ENCODE measurements at places on chromosomes 16 and 17.

DNA sequence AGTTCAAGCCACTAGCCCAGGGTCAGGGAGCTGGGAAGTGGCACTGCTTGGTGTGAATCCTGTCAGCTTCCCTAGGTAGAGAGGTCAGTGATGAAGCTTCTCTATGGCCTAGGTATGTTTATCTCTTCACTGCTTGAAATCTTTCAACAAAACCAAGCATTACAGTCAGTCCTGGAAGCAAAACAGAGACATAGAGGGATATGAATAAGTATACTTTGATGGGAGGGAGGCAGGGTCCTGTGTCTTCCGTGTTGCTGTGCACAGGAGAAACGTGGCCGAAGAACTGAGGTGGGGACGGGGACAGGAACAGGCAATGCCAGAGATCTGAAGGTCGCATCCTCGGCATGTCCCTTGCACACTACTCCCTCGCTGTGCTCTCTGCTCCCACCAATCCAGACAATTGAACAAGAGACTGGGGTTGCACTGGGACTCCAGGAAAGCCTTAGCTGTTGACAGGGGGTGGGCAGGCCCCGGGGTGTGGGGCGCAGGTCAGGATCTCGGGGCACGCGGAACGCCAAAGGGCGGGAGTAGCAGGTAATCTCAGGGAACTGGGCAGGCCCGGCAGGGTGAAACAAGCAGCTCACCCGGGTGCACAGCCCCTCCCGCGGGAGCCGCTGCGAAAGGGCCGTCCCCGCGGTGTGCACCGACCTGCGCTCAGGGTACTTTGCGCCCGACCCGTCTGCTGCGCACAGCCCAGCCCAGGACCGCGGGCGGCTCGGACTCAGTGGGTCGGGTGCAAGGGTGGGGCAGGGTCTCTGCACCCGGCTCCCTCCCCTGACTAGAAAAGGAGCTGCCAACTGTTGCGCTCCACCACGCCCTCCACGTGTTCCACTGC lies at the start of gene MT1H:
MT1H (plus strand) TSS at position 810 of the 835 bp plus-strand sequence. CDS start 71 bp downstream, outside the sequence.
- DNase-seq, result no peak

DNA sequence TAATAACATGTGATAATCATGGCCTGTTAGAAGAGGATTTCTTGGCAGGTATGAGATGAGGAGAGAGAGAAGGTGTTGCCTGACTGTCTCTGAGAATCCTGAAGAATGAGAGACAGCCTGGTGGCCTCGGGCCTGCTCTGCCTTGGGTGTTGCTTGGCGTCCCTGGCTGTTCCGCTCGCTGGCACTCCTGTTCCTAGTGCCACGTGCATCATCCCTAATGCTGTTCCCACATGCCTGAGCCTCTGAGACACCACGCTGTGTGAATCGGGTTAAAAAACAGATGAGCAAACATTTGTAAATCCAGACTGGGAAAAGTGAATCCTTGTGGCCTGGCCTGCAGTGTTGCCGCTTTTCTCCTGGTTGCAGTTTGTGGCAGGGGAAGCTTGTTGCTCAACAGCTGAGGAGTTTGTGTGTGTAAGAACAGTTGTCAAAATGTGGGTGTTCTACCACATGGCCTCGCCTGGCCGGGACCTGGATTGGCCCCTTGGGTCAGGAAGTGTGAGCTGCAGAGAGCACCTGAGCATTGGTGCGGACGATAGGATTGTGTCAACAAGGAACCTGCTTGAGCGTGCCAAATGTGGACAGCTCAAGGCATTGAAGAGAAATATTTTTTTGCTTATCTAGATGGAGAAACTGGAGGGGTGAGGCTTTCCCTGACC lies 22.0 kb downstream of the UBN1 start:
- no peak for DNase-seq

- no peak for DNase-seq
Observed at GRCh38 chr17:36687736-36688135, 86.4 kb downstream of the MRM1 start.

DNA sequence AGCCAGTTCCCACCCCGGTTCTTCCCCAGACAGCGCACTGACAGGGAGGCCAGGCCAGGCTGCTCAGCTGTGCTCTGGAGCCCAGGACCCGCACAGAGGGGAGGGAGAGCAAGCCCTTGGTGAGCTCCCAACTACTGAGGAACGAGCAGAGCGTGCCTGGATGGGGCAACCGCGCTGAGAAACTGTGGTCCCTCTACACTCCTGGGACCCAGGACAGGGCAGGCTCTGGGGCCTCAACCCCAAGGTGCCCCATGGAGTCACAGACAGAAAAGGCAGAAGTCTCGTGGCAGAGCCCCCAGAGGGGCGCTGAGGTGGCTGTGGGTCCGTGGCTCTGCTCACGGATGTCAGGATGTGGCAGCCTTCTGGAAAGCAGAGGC lies 16.3 kb downstream of the SLX4 start:
- no peak for DNase-seq

- no peak for DNase-seq
Observed at GRCh38 chr17:1743088-1743439, 393 bp downstream of the SERPINF2 start.

GRCh38 chr17:15266325-15267125 lies 1.4 kb upstream of the PMP22 start:
- no peak for DNase-seq

- DNase-seq, result no peak
Observed at GRCh38 chr16:48558371-48558841, 51.6 kb downstream of the N4BP1 start.

GRCh38 chr16:66175636-66176035 lies 190.9 kb upstream of the CDH5 start:
- no peak for DNase-seq

DNA sequence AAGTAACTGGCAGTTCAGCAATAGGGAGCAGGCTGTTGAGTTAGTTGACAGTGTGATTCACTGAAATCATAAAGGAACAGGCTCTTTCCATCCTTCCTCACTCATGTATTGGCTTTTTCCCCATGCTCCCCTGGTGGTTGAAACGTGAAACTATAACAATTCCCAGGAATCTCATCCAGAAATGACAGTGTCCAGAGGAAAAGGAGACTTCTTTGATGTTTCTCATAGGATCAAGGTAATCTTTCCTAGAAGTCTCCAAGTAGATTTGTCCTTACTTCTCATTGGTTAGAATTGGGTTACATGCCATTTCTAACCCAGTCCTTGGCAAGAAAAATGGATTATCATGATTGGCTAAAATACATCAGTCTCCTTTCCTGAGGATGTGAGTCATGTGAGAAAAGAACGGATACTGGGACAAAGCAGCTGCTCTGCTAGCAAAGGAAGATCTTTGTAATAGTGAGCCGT lies 14.4 kb downstream of the TTC19 start:
- no peak for DNase-seq
